Right cardiac atrium (tissue), 5 donors: ENCODE measurements at places on chromosomes 7 and 10.
A peak's percentile ranks its signal among the peaks of the same experiment; 100 is the strongest.

DNA sequence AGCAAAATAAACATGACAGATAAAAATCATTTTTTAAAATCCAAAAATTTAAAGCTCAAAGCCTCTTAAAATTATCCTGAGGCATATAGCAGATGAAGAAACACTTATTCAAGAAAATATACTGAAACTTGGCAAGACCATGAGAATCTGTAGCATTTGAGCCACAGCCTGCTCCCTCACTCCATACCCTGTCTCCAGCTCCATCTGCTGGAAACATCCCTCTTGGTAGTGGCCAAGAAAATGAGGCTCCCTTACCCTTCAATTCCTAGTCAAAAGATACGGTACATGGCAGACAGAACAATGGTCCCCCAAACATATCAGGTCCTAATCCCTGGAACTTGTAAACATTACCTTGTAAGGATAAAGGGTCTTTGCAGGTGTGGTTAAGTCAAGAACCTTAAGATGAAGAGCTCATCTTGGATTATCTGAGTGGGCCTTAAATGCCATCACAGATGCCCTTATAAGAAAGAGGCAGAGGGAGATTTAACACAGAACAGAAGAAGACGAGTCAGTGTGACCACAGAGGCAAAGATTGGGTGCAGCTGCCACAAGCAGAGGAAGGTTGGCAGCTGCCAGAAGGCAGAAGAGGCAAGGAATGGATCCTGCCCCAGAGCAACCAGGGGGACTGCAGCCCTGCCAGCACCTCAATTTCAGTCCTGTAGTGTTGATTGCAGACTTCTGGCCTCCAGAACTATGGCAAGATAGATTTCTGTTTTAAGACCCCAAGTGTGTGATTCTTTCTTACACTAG lies 149.4 kb downstream of the ZNF248 start:
- no peak for DNase-seq

GRCh38 chr7:144812379-144813283 lies 23.2 kb downstream of the TPK1 start:
- DNase-seq: no peak

- DNase-seq: peak; percentile 55
Observed at GRCh38 chr10:48634198-48634983, 29.5 kb upstream of the ARHGAP22 start.

- no peak for DNase-seq
Observed at GRCh38 chr7:138838166-138838565, 40.2 kb upstream of the ATP6V0A4 start.

DNA sequence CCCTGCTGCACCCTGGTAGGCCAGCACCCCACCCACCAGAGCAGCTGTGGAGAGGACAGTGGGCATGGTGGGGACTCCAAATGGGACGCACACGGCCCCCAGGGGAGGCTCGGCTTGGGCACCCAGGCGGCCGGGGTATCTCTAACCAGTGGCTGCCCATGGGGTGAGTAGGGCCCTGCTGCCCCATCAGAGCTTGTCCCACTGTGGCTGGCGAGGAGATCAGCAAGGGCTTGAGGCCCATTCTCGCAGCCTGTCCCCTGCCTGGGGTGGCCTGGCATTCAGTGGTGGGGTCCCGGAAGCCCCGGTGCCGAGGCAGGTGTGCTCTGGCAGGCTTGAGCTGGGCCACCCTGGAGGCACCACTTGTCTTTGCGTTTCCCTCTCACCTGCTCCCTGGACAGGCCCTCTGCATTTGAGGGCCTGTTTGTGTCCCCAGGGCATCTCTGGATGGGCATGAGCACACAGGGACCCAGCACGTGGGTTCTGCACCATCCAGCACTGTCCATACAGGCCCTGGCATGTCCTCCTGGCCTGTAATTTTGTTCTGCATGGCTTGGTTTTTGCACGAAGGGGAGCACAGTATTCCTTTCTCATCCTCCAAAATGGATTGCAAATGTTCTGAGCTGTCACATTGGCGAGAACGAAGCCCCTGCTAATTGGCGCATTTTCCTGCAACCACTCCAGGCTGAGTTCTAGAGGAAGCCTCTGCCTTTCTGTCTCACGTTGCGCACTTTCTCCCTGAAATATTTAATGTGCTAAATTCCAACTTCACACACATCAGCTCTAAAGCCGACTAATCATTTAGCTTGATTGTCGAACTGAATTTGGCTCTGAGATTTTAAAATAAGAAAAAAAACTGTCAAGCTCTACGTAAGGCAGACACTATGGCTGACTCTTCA lies 27.2 kb downstream of the PWWP2B start:
- DNase-seq: no peak

- no peak for DNase-seq
Observed at GRCh38 chr10:30415593-30415992, 18.4 kb upstream of the MAP3K8 start.

- no peak for DNase-seq
Observed at GRCh38 chr7:16365177-16365576, 56.2 kb downstream of the CRPPA start.

GRCh38 chr7:91722831-91723230 lies 157.7 kb downstream of the MTERF1 start:
- DNase-seq: no peak

DNA sequence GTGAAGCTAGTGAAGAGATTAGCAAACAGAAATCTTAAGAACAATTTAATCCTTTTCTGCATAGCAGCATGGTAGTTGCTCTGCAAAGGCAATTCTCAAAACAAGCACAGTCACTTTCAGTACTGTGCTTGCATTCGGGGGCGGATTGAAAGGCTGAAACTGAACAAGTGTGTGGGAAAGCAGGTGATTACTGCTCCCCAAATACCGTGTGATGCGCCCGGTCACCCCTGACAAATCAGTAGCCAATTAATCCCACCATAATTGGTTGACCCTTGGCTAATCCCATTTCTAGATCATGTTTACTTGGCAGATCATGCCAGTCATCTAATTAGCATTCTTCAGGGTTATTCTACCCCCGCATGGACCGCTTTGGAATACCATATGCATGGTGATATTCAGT lies 76.5 kb upstream of the ADRB1 start:
- no peak for DNase-seq

- DNase-seq: no peak
Observed at GRCh38 chr7:76371396-76371795, 12.6 kb upstream of the YWHAG start.

- DNase-seq: no peak
Observed at GRCh38 chr7:86930554-86931307, 128.7 kb downstream of the ELAPOR2 start.

DNA sequence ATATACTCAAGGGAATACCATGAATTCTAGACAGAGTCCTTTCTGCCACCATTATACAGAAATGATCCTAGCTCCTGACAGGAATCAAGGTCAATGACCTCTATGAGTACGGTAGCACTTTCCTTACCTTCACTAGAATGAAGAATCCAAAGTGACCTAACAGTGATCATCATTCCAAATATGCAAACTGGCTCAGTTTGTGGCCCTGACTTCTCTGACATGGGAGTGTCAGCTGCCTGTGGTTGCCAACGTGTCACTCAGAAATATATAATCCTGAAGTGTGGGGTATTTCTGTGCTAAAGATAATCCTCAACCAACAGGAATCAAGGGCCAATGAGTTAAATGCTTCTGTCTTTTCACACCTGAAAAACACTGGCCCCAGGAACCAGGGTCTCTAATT lies 45.7 kb downstream of the COPG2 start:
- no peak for DNase-seq

- peak; percentile 93 for DNase-seq
Observed at GRCh38 chr7:44309271-44310091, 15.9 kb downstream of the CAMK2B start.

DNA sequence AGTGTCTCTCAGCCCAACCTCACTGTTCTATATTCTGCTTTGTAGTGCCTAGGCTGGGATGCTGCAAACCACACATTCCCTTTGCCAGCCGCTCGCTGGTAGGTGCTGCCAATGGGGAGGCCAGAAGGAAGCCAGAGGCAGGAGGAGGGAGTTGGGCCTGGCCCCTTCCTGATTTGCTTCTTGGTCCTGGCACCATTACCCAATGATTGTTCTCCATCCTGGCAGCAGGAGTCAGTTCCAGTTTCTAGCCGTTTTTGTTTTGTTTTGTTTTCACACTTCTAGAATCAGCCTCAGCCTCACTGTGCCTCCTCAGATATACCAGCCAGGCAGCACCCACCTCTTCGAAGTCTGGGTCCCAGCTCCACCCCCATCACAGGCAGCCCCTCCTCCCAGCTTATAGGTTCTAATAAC lies 27.4 kb upstream of the LOXL4 start:
- DNase-seq: no peak

DNA sequence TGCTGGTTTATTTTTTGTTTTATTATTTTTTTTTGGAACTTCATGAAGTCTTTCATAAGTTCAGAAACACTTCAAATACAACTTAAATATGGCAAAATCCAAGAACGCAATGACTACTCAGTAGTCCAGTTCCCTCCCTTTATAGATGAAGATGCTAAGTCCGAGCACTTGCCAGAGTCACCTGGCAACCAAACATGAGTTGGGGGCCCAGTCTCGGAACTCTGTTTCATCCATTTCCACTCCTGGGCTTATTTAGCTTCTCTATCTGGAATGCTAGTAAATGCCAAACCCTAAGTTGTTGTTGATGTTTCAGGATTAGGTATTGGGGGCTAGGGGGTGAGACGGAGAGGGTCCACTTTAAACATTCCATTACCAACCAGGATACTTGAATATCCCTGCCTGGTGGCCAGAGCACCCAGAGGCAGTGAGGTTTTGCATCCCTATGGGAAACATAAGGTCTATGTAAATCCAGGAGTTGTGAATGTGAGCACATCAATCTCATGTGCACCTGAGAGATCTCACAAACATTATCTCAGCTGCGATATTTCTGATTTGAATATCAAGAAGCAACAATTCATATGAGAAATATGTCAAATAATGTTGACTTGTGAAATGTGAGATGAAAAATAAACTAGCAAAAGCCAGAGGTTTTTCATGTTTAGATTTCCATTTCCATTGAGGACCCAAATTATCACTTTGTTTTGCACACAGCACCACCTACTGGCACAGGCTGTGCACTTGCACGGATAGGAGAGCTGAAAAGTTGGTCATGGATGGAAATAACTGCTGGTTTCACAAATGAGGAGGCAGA lies 129.3 kb downstream of the PKD1L1 start:
- peak; percentile 65 for DNase-seq

- DNase-seq: no peak
Observed at GRCh38 chr7:35355199-35355598, 101.3 kb upstream of the TBX20 start.

- DNase-seq: no peak
Observed at GRCh38 chr10:36171953-36172940, 530.2 kb upstream of the FZD8 start.

DNA sequence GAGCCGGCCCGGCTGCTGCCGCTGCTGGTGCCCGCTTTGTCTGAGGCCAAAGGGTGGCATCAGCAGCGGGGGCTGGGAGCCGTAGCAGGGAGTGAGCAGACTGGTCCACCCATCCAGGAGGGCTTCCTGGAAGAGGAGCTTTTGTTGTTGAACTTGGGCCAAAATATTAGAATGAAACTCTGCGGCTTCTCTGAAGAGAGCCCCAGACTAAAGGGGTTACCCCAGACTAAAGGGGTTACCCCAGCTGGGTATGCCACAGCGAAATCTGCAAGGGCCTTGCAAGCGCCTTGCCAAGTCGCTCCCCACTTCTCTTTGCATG lies 154.7 kb upstream of the ZMIZ1 start:
- DNase-seq: no peak

DNA sequence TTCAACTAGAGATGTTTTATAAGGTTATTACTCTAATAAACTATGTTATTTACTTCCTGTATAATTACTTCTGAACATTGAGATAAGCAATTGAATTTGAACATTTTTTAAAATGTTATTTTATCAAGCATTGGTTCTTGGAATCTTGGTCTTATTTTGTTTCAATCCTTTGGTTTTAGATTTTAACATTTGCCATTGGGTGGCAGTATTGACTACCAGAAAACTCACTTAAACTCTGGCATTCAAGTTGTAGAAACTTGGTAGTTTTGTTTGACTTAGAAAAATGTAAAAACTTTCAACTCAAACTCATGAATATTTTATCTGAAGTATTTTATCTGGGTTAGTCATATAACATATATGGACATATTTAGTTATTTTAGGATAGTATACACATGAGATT lies 48.1 kb downstream of the ATRNL1 start:
- no peak for DNase-seq

DNA sequence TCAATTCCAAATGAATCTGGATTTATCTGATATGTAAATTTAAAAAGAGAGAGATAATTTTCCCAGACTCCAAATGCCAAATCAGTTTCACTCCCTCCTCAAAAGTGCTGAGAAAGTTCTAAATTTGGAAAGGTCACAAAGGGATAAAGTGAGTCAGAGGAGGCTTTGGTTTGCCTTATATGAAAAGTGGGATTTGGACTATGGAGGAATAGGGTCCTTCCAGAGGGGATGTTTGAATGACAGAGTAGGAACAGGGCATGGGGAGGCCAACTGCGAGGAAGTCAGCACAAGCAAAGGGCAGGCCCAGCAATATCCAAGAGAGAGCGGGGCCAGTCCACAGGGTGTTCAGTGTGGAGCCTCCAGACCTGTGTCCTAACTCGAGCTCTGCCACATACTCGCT lies 9.8 kb upstream of the FAS start:
- peak; percentile 16 for DNase-seq

GRCh38 chr7:22426463-22427094 lies 69.6 kb upstream of the RAPGEF5 start:
- DNase-seq: no peak

GRCh38 chr10:126618466-126618865 lies 52.0 kb downstream of the C10orf90 start:
- DNase-seq: no peak

- DNase-seq: no peak
Observed at GRCh38 chr7:4709187-4709586, 27.1 kb downstream of the FOXK1 start.

DNA sequence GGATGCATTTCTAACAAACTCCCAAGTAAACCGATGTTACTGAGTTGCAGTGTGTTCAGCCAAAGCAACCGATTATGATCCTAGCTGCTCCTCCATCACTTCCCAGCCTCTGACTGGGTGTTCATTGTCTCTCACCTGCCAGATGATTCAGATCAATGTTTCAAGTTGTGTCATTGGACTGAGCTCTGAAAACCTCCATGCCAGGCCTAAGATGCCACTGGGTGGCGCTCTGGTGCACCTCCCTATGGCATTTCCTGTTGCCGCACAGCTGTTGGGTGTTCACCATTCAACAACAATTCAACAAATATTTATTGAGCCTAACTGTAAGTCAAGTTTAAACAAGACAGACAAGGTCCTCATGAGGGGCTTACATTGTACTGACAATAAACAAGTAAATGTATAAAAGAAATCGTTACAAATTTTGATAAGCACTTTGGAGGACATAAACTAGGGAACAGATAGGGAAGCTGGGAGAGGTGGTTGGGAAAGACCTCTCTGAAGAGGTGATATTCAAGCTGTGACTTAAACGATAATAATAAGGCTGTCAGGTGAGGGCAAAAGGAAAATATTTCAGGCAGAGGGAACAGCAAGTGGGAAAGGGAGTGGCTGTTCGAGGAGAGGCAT lies 22.8 kb downstream of the RGR start:
- DNase-seq: peak; percentile 66
